Neural crest cell (in vitro differentiated cells): ENCODE measurements at places on chromosomes 3 and 15.

DNA sequence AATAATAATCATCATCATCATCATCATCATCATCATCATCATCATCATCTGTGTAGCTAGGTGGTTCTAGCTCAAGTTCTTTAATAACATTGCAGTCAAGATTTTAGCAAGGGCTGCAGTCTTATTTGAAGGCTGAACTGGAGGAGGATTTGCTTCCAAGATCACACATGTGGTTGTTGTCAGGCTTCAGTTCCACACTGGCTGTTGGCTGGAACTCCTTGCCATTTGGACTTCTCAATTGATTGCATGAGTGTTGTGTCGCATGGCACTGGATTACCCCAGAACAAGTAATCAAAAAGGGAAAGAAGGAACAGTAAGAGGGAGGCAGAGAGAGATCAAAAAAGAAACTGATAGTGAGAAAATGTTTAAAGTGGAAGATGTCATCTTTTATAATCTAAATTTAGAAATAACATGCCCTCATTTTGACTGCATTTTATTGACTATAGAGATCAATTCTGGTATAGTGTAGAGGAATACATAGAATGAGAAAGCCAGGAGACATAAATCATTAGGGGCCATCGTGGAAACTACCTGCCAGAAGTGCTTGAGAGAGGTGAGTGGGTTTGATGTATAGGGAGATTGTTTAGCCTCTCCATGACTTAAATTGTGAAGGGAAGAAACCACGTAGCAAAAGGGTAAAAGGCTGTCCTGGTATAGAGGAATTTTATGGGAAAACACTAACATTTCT is 346.6 kb upstream of the RBMS3 start:
- no peak for DNase-seq

DNA sequence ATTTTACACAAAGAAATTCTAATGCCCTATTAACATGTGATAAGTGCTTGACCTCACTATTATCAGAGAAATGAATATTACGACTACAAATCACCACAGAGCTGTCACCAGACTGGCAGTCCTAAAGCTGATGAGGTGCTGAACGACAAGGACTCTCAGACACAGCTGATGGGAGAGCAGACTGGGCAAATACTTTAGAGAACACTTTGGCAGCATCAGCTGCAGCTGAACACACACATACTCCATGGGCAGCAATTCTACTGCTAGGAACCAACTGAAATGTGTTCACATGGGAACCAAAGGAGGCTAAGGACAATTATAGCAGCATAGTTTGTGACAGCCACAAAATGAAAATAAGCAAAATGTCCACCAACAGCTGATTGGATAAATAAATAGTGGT is 45.5 kb downstream of the SUSD5 start:
- DNase-seq: no peak

- no peak for DNase-seq
Observed at GRCh38 chr3:101675709-101676215, 1.2 kb downstream of the ZBTB11 start.

DNA sequence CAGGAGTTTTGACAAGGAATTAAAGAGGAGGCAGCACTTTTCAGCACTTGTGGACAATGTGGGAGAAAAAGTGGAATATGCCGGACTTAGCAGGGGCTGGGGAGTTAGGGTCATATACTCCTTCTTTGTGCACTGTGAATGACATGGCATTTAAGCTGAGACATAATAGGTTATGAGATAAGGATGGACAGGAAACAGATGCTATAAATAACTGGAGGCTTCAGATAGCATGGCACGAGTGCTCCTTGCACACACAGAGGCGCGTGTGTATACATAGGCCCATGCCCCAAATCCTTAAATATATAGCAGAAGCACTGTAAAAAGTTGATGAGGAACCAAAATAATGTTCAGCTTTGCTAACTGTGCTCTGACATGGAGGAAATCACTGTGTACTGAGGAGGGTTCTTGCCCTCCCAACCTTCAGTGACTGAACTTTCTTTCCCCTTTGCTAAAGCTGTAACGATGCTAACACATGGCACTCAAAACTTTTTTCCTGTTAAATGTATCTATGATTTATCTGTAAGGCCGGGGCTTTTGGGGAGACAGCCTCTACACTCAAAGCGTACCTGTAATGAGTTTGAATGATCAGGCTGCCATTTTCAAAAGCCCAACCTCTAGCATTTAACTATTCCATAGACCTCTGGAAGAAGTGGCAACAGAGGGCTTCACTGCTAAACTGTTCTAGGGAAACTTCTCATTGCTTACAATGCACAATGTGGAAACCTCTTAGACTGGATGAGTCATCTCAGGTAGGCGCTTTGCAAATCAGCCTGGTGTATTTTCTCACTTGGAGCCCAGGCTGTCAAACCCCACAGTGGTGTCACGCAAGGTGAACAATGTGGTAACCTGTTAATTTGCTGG is 784.6 kb downstream of the NR2F2 start:
- DNase-seq: no peak

DNA sequence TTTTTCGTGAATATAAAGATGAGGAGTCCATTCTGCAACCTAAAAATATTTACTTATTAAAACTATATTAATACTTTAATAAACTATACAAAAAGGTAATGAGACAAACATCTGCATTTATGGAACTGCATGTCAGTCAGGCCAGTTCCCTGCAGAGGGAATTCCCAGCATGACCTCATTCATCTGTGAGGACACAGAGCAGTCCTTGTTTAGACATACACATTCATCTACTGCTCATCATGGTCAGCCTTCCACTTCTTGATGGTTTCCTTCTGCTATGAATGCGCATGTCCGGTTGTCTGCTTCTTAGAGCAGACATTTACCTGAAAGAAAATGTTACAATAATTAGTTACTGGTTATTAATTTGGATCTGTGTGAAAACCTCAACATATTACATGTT is 3.3 kb upstream of the ACTR8 start:
- DNase-seq: no peak

DNA sequence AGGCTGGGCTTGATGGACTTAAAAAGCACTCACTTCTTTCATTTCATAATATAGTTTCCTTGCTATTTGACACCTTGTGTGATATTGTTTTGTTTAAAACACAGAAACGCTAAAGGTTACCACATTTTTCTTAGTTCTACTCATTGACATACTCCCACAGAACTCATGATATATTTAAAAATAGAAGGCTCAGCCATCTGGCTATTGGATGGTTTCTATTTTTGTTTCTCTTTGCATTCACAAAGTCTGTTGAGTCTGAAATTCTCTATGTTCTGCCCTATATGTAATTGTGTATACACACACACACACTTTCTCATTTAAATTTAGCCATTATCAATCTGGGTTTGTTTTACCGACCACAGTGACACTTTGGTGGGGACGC is 128.2 kb downstream of the SOX2 start:
- DNase-seq: no peak

DNA sequence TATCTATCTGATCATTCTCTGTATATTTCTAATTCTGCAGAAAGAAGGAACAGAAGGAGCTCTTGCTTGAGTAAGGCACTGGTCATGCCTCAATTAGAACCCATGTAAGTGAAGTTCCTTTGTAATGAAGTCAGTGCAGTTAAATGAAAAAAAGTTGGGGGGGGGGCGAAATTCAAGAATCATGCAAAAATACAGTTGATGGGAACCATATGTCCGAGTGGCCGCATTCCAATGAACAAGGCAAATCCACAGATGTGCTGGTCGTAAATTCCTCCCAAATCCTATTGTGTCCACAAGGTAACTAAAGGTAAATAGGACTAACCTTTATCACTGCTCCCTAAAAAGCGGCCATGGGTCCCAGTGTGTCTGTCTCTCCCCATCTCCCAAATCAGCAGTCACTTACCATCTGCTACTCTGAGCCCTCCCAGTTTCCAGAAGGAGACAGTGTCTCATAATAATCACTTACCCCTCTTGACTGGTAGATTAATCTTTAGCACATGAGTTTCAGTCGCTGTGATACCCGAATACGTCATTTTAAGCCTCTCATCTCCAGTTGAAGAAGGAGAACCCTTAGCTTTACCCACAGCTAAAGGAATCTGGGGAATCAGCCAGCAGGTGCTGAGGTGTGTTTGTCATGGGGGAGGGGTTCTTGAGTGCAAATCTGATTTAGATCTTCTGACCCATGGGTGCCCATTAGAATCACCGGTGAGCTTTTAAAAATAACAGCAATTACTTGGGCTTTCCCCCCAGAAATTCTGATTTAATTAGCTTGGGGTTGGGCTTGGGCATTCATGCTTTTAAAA is 56.3 kb upstream of the EPHB3 start:
- DNase-seq: no peak

- no peak for DNase-seq
Observed at GRCh38 chr15:45326280-45326679, 52.1 kb downstream of the GATM start.

DNA sequence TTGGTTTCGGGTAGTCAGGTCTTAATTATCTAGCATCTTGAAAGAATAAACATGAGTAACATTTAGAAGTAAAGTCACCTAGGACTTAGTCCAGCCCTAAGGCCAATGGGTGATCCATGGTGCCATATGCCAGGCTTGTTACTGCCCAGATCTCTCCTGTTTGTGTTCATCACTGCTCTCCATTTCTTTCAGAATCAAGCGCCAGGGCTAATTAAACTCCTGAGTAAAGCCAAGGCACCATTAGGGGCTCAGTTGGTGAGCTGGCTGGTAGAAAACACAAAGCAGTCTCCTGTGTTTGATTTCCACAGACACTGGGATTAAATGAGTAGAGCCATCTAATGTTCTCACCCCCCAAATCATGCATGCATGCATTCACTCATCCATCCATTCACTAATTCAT is 11.3 kb downstream of the CYP19A1 start:
- DNase-seq: no peak

- DNase-seq: no peak
Observed at GRCh38 chr15:80599359-80599758, 95.8 kb upstream of the ABHD17C start.

DNA sequence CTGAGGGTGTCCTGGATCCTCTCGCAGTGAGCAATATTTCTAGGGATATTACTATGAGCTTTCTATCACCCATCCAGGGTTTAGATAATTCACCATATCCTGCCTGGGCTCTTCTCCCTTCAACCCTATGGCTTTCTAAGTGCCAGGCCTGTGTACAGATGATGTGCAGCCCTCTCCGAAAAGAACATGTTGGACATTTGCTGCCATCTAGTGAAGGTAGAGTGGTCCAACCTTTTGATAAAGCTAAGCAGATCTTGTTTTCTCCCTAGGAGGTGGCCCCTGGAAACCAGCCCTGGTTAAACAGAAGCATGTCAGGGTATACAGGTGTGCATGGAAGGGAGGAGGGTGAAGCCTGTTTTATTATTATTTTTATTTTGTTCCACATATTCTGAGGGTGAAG is 27.9 kb upstream of the SCN10A start:
- DNase-seq: no peak

DNA sequence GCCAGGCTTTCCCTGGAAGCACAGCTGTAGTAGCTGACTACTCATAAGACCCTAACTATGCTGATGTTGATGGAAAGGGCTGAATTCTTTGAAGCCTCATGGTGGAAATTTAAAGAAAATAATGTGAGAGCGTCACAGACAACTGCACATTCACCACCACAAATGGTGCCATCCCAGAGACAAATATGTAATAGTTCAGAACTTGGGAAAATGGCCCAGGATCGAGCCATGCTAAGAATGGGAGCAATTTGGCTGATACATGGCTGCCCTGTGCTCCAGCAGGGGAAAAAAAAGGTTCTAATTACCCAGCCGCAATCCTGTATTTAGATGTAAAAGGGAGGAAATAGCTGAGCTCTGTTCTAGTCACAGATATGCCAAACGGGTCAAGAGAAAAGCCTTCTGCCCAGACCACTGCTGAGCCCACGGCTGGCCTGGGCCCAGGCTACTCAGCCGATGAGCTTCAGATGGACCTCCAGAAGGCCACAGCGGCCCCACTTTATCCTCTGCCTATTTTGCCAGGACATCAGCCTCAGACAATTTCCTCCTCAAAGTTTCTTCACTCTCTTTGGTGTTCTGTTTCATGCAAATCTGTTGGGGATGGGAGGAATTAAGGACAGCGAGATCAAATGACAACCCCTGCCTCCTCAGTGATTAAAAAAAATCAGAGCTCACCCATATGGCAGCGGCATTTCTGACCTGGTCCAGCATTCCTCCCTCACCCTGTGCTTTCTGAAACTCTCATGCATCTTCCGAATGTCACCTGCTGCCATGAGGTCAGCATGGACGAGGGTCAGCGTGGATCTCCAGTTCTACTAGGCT is 54.5 kb upstream of the MEX3B start:
- no peak for DNase-seq

DNA sequence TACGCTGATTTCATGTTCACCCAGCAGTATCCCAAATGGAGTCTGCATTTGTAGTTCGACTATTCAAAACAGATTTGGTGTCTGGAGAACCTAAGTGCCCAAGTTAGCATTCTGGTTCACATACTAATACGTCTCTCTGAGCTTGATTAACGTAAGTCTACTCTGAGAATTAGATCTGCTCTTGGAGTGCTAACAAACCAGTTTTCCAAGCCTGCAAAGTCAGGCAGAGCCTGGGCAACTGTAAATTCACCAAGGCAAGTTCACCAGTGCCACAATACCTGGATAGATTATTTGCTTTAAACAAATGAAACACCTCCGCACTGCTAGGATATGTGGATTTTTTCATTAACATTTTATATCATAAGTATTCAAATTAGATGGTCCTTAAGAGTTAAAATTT is 912.6 kb downstream of the ROBO1 start:
- DNase-seq: no peak

DNA sequence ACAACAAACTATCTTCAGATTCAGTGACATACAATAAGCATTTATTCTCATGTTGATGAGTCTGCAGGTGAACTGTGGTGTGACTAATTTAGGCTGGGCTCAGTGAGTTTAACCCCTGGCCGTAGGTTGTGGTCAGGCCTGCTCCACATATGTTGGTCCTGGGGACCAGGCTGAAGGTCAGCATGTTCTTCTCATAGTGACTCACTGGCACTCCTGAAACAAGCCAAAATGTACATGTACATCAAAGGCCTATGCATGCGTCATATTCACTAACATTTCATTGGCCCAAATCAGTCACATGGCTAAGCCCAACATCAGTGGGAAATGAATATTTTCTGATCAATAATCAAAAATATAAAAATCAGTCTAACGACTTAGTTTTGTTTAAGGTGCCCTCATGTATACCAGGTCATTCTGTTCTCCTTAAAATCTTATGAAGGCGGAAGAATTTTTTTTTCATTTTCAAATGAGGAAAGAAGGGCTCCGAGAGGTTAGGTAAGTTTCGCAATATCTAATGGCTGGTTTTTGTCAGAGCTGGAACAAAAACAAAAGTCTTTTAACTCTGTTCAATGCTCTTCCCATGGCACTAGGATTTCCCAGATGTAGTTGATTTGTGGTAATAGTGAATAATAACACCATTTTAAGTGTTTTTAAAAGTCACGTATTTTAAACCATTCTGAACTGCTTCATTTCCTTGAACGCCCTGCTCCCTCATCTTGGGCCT is 148.5 kb downstream of the MFSD1 start:
- no peak for DNase-seq

- DNase-seq: no peak
Observed at GRCh38 chr15:75631935-75632334, 6.4 kb upstream of the SNUPN start.

DNA sequence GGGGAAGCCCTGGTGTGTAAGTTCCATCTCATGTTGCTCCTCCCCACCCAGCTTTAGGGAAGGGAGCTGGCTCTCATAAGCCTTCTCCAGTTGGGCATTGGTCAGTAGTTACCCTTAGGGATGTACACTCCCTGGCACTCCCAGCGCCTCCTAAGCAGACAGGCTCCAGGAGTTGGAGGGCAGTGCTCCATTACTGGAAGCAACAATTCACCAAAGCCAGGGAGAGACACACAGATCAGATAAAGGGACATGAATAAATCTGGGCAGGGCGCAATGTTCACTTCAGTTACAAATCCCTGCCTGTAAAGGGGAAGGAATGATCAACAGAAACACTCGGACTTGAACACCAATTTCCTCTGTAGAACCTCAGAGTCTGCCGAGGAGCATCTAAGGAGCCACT is 169.1 kb upstream of the CTNNB1 start:
- DNase-seq: no peak
